Inflammatory macrophage (primary cell): ENCODE measurements at places on chromosomes 1 and 21.

DNA sequence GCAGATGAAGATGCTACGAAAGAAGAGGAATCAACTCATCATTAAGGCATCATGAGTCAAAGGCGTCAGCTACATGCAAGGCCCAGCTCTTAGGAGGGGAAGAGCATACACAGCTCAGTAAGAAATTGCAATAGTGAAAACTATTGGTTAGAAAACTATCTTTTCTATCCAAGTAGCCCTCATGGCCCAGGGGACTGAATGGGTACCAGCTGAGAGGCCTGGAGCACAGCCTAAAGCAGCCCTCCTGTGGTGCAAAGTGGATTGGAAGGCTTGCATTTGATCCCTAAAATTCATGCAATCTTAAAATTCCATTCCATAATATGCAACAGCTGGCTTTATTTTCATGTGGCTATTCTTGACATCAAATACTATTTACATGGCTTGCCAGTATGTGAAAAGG, 251.8 kb upstream of the USP24 start:
- DNase-seq, result no peak

- DNase-seq, result no peak
These were observed 8.4 kb downstream of the SGIP1 start for GRCh38 chr1:66542314-66542713.

- DNase-seq, result peak; percentile 37
These were observed 255.9 kb downstream of the NFIA start for GRCh38 chr1:61337981-61338848.

DNA sequence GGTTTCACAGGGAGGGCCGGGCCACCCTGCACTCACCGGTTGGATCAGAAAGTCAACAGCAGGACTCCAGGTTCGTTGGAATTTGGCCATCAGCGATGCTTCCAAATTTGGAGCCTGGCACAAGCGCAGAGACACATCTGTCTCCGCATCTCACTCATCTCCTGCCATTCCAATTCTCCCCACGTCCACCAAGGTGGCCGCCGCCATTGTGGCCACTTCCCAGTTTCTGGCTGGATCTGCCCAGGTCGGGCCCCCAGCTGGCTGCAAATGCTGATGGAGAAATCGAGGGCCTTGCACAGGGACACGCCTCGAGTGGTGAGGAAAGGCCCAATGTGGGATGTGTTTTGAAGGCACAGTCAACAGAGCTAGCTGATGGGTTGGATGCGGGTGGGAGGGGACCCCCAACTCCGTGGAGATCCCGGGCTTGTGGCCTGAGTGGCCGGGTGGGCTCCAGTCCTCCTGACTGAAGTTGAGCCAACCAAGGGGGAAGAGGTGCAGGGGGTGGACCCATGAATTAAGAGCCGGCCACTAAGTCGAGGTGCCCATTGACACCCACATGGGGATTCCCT, 102.7 kb downstream of the CRYAA start:
- DNase-seq, result no peak

GRCh38 chr1:228494391-228494790, 7.2 kb downstream of the RNF187 start:
- no peak for DNase-seq

DNA sequence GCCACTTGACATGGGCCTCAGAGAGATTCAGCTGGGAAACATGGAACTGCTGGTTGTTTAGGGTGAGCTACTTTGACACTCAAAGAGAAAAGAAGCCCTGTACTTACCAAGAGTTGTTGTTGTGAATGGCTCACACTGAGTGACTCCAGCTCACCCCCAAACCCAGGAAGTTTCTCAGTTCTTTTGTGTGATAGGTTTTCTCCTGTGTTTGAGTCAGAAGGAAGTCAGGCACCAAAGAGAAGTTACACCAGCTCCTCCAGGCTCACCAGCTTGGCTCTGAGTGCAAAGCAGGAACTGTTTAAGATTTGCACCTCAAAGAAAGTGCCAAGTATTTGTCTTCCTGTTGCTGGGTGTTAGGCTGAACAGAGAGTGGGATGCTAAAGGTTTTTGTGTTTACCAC, 111.2 kb upstream of the PROX1 start:
- no peak for DNase-seq

- no peak for DNase-seq
These were observed 107.0 kb downstream of the CTH start for GRCh38 chr1:70518106-70518505.

DNA sequence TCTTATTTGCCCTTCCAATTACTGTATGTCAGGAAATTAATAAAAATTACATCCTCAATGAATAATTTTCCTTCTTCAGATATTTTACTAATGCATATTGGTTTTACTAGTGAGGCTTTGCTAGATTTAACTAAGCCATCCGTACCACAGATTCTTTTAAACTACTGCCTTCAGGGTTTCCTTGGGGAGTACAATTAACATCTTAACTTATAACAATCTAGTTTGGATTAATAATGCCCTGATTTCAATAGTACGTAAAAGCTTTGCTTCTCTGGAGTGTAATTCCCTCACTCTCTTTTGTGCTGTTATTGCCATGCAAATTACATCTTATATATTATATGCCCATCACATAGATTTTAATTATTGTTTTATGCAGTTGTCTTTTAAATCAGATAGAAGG, 24.3 kb upstream of the F3 start:
- DNase-seq, result no peak
